ENCODE measurements at places on chromosomes 13 and 19.

DNA sequence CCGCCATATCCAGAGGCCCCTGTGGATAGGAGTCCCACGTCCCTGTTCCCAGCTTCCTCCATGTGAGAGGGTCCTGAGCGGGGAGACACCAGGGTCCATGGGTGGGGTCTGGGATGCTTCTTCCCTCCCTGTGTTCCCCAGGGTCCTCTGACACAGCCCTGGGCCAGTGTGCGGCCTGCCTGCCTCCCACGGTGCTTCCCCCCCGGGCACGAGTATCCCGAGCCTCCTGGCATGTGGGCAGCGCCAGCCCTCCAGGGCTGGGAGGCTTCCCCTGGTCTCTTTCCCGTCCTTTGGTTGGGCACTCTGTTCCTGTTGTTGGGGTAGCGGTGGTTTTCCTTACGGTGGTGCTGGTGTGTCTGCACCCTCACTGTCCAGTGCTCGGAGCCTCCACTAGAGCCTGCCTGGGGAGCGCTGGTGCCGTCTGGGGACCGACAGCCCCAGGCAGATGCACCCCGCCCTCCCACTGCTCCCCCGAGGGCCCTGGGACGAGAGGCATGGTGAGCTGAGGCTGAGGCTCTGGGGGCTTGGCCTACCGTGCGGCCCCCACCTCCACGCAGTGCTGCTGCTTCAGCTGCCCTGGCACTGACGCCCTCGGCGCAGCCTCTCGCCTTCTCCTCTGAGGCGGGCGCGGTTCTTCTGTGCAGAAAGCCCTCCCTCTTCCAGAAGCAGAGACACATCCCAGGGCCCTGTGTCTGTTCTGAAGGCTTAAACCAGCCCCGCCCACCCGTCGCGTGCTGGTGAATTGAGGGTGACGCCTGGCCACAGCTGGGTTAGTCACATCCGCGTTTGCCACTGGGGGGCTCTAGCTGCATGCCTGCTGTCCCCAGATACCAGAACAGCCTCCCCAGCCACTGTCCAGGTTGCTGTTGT is 27.9 kb downstream of the PLEKHJ1 start:
- DNase-seq, result no peak

- peak; percentile 82 for DNase-seq
These were observed 811 bp downstream of the ARMC6 start for GRCh38 chr19:19034204-19034624.

GRCh38 chr13:20388184-20388583 is 137.5 kb downstream of the CRYL1 start:
- no peak for DNase-seq

DNA sequence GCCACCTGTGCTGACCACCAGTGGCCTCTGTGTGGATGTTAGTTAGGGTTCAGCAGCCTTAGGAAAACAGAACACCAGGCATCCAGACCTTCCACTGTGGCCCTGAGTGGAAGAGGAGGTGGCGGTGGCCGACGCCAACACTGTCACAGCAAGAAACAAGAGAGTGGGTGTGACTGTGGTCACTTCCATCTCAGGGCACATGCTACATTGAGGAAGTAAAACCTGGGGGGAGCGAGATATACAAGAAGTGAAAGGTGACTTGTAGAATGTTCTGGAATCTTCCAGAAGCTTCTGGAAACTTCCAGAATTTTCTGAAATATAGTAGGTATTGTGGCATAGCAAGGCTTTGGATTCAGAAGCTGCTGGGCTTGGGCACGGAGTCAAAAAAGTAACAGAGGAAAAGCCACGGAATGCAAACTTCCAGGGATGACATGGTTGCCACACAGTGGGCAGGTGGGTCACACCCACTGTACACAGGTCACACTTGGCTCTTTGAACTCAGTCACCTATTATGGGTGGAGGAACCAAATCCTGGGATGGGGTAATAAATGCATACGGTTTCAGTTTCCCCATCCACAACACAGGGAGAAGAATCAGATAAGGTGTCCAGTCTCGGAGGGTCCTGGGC is 24.3 kb downstream of the GNG7 start:
- DNase-seq, result no peak

DNA sequence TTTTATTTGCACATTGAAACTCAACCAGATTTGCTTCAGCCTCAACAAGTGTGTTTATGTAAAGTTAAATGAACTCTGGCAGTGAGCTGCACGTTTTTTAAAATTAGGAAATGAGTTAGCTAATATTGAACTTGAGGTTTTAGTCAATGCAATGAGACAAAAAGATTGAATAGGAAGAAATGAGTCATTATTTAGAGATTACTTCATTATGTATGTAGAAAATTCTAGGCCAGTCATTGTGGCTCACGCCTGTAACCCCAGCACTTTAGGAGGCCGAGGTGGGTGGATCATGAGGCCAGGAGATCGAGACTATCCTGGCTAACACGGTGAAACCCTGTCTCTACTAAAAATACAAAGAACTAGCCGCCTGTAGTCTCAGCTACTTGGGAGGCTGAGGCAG is 22.8 kb upstream of the CD70 start:
- DNase-seq, result no peak

DNA sequence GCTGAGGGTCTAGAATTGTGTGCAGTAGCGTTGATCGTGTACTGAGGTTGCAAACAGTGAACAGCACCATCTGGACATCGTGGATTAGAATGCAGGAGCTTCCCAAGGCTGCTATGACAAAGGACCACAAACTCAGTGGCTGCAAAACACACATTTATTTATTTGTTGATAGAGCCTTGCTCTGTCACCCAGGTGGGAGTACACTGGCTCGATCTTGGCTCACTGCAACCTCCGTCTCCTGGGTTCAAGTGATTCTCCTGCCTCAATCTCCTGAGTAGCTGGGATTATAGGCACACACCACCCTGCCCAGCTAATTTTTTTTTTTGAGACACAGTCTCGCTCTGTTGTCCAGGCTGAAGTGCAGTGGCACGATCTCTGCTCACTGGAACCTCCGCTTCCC is 2.3 kb upstream of the UHRF1 start:
- DNase-seq, result no peak
